Activated CD4-positive, CD25-positive, alpha-beta regulatory T cell treated with anti-CD3 and anti-CD28 coated beads, Interleukin-2, amount 50 U/mL, for 16 hours (primary cell): ENCODE measurements at places on chromosomes 1 and 21.

DNA sequence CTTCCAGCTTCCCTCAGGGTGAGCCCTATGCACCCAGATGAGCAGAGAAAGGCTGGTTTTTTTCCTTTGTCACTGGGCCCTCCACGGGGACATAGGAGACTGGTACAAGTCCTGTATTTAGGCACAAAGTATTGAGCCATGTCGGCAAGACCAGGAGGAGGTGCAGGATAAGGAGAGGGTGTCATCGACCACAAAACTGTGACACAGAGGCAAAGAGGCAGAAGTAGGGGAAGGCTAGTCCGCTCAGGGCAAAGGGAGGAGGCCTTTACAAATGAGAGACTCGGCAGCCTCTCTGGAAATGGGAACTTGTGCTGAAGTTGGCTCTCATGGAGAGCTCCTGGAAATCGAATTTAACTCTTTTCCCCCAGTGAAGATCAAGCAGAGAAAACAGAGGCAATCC is 70.7 kb upstream of the CAMK1G start:
- no peak for DNase-seq

DNA sequence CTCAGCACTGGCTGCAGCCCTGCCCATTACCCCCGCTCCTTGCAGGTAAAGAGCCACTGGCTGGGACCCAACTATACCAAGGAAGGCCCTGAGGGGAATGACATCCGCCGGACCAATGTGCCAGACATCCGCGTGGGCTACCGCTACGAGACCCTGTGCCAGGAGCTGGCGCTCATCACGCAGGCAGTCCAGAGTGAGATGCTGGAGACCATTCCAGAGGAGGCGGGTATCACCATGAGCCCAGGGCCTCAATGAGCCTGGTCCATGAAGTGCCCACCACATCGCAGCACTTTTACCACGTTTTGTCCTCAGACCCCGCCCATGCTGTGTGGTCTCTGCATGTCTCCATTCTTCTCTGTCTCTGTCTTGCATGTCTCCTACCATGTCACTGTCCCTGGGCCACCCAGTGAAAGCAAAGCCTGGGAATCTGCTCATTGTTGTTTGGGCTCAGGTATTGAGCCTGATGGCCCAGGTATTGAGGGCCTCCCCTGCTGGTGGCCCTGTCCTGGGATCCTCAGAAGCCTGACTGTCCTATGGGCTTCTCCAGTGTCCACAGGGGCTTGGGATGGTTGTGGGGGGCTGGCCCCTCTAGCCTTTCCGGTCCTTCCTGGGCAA is 11.4 kb downstream of the AMPD2 start:
- no peak for DNase-seq

GRCh38 chr1:162091681-162092524 is 22.4 kb downstream of the NOS1AP start:
- DNase-seq: no peak

DNA sequence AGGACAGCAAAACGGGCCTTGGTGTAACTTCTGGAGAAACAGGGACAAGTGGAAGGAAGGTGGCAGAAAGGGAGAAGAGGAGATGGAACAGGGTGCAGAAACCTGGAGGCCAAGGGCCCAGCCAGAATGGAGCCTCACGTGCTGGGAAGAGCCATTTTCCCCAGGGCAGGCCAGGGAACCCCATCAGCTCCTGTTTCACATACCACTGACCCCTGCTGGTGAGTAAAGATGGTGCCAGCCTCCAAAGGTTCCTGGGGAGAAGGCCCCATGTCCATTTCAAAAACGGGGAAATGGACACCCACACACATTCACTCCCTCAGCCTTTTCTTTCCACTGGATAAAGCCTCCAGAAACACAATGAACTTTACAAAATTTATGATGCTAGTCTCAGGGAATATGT is 57.6 kb upstream of the JUN start:
- DNase-seq: no peak

GRCh38 chr1:56149761-56150160 is 429.6 kb downstream of the PLPP3 start:
- no peak for DNase-seq

DNA sequence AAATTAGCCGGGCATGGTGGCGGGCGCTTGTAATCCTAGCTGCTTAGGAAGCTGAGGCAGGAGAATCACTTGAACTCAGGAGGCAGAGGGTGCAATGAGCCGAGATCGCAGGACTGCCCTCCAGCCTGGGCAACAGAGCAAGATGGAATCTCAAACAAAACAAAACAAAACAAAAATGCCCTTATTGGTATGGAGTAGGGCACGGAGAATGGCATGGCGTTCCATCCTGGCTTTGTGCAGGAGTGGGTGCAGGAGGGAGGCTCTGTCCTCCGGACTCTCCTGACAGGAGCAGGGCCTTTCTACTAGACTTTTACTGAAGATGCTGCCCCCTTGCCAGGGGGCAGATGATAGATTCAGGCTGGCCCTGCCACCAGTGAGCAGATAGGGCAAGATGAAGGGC is 1.0 kb downstream of the TMEM61 start:
- no peak for DNase-seq

DNA sequence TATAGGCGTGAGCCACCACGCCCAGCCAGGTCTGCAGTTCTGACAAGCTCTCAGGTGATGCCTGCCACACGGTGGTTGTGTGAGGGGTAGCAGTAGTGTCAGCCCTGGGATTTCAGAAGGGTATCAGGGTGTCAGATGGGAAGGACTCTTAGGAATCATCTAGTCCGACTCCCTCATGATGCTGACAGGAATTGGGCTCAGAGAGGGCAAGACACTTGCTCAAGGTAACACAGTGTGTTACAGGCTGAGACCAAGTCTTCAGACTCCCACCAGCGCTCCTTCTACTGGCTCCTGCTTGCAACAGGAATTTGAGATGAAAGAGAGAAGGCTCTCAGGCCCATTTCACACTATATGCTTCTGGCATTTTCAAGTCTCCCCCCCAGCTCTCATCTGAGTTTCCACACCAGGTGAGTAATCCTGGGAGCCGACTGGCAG is 6.9 kb downstream of the HTR1D start:
- no peak for DNase-seq

- no peak for DNase-seq
Observed at GRCh38 chr1:39478126-39478915, 13.1 kb upstream of the BMP8A start.

DNA sequence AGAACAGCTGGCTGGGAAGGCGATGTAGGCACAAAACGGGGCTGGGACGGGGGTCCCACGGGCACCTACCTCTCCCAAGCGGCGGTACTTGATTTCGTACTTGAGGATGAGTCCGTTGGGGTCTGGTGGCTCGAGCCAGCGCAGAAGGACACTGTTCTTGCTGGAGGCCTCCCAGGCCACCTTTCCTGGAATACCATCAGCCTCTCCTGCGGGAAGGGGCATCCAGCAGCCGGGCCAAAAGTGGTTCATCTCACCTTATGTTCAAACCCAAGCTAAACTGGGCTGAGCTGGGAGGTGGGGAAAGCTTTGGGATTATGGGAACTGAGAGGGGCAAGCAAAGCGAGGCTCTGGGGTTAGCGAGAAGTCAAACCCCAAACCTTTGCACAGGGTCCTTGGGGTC is 14.3 kb downstream of the INSRR start:
- no peak for DNase-seq

GRCh38 chr1:68197891-68198290 is 34.4 kb downstream of the WLS start:
- no peak for DNase-seq

- DNase-seq: no peak
Observed at GRCh38 chr1:222783051-222783450, 31.8 kb upstream of the DISP1 start.

GRCh38 chr1:115170961-115171392 is 81.7 kb upstream of the TSPAN2 start:
- DNase-seq: no peak

- DNase-seq: no peak
Observed at GRCh38 chr21:15001113-15001512, 63.7 kb downstream of the NRIP1 start.

DNA sequence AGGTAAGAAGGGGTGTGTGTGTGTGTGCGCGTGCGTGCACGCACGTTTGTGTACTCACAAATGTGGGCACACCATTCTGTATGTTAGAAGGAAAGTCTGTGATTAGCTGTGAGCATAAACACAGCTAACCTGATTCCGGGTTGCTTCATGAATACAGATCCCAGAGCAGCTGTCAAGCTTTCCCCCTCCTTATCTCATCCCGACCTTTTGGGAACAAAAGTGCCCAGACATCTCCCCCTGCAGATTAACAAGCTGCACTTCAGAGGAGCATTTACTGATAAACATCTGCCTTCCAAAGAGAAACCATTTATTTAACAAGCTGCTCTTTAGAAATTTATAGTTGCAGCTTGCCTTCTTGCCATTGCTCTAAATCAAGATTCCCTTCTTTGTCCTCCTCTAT is 97.0 kb downstream of the MT1HL1 start:
- no peak for DNase-seq

DNA sequence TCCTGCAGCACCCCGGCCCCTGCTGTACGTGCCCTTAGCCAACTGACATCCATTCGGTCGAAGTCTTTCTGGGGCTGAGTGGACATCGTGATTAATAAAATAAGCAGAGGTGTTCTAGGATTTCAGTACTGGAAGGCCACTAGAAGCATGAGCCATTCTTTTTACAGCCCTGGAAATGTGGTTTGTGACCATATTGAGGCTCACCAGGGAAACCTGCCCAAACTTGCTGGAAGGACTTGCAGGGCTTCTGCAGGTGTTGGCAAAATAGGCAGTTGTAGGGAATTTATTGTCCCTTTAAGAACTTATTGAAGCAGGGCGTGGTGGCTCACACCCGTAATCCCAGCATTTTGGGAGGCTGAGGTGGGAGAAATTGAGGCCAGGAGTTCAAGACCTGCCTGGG is 80.8 kb downstream of the DOP1B start:
- no peak for DNase-seq

- DNase-seq: no peak
Observed at GRCh38 chr21:31895077-31895835, 22.4 kb downstream of the HUNK start.

GRCh38 chr1:112636597-112637253 is 17.1 kb downstream of the CAPZA1 start:
- no peak for DNase-seq
